Stimulated activated CD8-positive, alpha-beta memory T cell treated with anti-CD3 and anti-CD28 coated beads, Interleukin-4, amount 100 ng/mL, for 1 hour (primary cell): ENCODE measurements at places on chromosomes 6 and 20.

DNA sequence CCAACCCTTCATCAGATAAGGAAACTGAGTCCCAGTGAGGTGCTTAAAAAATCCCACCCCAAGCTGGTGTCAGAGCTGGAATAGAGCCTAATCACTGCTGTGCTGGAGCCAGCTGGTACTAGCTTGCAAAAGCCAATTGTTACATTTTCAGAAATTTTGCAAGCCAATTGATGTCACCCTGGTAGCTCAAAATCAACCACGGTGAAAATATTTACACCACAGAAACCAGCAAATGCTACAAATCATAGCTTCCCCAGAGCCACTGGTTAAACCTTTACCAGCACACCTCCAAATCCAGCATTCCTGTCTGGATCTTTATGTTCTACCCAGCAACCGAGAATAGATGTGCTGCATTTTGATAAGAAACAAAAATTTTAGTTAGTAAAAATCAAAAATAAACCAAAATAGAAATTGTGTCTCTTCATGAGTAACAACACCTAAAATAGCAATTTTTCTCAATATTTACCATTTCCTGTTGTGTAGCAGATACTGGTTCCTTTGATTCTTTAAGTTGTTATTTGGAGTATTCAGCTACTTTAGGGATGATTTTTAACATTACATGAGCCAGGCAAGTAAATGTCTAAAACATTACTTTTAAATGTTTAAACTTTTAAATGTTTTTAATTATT lies 7.2 kb upstream of the LCA5 start:
- no peak for DNase-seq

DNA sequence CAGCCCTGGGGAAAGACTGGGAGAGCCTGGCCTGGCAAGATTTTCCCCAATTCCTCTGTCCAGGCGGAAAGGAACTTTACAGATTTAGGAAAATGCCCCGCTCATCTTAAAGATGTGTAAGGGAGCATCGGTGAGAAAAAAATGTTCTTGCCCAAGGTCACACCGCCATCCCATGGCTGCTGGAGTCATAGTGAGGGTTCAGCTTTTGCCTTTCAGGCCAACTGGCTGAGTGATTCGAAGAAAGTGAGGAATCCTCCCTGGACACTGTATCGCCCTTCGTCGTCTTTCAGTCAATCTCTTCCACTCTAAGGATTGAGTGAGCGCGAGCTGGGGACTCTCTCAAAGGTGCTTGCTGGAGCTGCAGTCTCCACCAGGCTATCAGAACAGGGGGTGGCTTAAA lies 1.4 kb downstream of the WFDC2 start:
- no peak for DNase-seq

GRCh38 chr20:62695448-62696414 lies 12.9 kb upstream of the NTSR1 start:
- no peak for DNase-seq

- no peak for DNase-seq
Measured at GRCh38 chr6:155373276-155373675, 59.0 kb upstream of the TFB1M start.

DNA sequence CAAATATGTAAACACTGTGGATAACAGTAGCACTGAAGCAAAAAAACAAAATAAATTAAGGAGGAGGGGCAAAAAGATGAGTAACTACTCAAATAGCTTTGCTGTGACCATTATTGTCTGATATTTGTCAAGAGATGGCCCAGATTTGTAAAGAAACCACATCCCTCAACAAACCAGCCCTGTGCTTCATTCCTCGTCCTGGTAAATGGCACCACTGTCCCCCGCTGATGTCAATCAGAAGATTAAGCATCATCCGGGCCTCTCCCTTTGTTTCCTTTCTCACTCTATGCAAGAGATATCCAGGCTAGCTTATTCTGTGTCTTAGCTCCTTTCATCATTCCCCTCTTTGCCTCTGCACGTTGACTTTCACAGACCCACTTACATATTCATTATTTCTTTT lies 259.0 kb downstream of the SYNE1 start:
- no peak for DNase-seq
